ENCODE measurements at places on chromosomes 11 and 22.

DNA sequence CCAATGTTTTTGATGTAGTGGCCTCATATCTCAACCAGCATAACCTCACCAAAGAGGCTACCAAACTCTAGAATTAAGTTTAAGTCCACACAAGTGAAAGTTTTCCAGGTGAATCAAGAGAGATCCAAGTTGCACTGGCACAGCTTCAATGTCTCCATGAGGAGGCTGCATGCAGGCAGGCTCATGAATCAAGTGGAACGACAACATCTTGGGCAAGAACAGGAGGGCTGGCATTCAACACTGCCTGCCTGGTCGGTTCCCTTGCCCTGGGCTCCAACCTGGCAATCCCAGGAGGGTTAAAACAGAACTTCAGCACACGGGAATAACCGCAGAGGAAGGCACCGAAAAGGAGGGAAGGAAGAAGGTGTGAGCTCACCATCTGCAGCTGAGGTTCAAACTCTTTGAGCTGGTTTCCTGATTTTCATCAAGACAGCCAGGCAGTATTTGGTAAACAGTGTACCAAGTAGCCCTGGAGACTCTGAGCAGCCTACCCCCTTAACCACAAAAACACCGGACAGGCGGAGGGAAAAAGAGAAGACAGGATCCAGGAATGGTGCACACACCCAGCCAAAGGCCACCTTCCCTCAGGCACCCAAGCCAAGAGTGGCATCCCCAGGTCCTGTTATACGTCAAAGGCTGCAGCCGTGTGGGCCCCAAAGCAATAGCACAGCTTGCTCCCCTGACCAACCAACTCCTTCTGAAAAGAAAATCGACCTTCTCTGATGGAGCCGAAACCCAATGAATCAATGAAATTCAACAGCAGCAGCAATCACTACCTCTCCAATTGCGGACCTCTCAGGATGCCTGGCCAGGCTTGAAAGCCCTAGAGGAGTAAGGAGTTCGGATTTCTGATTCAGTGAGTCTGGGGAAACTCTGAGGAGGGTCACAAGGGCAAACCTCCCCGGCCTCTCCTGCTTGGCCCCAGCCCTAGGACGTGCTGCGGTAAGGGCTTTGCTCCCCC, 1.3 kb downstream of the PACSIN2 start:
- no peak for DNase-seq

DNA sequence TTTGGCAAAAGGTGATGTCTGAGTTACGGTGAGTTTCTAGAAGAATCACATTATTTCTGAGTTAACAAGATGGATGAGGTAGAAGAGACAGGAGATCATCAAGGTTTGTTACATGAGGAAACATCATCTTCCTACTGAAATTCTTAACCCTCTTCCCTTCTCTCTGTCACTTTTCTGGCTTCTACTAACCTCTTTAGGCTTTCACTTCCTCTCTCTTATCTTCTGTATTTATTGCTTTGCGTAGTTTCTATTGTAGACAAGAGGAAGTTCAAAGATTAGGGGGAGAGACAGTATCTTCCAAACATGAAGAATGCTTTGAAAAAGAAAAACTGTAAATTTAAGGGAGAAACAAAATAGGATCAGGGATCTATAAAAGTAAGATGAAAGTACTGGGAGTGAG, 75.4 kb downstream of the TRPC6 start:
- DNase-seq: no peak

- no peak for DNase-seq
Observed at GRCh38 chr11:35099278-35100012, 39.5 kb upstream of the CD44 start.

- DNase-seq: no peak
Observed at GRCh38 chr22:22099833-22100812, 117.5 kb upstream of the TOP3B start.

DNA sequence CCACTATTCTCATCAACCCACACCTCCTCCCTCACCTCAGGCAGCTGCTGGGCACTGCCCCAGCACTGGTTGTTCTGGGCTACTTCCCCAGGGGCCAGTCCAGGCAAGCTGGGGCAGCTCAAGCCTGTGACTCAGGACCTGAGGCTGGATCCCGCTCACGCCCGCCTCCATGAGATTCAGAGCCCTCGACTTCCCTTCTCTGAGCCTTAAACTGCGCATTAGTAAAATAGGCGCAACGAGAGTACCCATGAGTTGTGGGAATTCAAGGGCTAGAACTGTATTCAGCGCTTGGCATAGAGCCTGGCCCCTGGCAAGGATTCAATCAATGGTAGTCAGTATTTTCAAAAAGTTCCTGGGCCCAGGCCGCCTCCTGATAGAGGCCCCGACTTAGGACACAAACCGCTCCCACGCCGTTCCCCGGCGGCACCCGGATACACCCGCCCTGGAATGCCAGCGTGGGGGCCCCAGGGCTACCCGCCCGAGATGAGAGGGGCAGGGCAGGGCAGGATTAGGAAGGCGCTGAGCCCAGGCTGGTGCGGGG, 723 bp upstream of the CD82 start:
- no peak for DNase-seq

DNA sequence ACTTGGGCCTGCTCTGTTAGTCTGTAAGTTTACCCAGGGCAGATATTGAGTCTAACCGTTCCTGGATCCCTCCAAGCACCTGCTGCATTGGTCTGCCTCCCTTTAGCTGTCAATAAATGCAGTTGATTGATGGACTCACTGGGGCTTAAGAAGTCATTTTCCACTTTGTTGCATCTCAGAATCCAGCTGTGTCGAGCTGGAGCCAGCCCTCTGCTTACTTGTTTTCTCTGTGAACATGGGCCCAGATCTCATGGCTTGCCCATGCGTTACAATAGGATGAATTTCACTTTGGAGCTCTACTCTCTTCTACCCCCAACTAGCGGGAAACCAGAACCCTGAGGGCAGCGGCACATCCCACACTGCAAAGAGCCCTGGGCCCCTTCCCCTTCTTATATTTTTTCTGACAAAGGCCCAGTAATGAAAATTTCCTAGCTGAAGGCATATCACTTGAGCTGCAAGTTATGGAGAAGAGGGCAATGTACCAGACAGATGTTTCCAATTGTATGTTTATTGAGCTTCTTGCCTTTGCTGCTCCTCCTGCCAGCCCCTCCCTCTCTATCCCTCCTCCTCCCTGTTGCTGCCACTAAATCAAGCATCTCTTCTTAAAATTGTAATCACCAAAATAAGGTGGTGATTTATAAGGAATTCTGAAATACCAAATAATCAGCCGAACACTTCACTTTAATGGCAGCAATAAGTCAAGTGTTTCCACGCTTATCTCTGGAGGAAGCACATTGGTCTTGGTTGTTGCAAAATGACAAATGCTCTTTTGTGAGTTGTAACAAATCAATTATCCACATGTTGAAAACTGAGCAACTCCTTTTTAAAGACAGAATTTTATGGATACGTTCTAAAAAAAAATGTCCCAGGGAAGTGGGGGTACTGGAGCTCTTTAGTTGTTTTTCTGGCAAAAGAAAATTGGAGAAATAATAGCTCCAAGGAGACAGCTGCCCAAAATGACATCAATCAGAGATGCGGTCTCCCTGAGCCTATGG, 212.3 kb upstream of the ZBED5 start:
- DNase-seq: no peak

- no peak for DNase-seq
Observed at GRCh38 chr11:111466615-111467014, 45.6 kb downstream of the BTG4 start.

- no peak for DNase-seq
Observed at GRCh38 chr11:66498506-66498905, 11.9 kb upstream of the BBS1 start.

DNA sequence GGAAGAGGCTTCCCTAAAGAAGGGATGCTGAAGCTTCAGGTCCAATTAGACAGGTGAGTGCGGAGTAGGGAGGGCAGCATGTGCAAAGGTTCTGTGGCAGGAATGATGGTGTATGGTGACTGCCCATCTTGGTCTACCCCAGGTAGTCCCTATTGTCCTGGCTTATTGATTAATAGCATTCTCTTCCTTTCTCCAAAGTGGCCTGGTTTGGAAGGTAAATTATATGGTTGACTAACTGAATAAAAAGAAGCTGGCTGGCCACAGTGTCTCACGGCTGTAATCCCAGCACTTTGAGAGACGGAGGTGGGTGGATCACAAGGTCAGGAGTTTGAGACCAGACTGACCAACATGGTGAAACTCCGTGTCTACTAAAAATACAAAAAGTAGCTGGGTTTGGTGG, 230.5 kb downstream of the MIAT start:
- no peak for DNase-seq

DNA sequence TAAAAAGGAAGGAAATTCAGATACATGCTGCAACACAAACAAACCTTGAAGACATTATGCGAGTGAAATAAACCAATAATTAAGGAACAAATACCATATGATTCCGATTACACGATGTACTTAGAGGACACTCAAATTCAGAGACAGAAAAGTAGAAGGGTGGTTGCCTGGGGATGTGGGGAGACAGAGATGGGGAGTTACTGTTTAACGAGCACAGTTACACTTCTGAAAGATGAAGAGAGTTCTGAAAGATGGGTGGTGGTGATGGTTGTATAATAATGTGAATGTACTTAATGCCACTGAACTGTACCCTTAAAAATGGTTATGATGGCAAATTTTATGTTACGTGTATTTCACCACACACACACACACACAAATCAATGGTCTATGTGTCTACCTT, 14.7 kb downstream of the ZBTB44 start:
- DNase-seq: no peak

DNA sequence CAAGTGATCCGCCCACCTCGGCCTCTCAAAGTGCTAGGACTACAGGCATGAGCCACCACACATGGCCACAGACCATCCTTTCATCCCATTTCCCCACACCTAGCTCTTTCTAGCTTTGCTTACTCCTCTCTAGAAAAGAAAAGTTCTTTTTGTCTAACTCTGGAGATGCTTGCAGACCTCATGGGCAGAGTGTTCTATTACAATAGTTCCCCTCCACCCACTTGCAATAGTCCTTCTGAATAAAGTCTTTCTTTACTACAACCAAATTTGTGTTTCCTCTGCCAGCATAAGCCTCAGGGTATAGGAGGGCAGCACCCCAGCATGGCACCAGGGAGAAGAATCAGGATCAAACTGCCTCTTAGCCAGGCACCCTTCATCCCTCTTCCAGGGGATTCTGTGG, 18.8 kb upstream of the RTL6 start:
- DNase-seq: no peak

DNA sequence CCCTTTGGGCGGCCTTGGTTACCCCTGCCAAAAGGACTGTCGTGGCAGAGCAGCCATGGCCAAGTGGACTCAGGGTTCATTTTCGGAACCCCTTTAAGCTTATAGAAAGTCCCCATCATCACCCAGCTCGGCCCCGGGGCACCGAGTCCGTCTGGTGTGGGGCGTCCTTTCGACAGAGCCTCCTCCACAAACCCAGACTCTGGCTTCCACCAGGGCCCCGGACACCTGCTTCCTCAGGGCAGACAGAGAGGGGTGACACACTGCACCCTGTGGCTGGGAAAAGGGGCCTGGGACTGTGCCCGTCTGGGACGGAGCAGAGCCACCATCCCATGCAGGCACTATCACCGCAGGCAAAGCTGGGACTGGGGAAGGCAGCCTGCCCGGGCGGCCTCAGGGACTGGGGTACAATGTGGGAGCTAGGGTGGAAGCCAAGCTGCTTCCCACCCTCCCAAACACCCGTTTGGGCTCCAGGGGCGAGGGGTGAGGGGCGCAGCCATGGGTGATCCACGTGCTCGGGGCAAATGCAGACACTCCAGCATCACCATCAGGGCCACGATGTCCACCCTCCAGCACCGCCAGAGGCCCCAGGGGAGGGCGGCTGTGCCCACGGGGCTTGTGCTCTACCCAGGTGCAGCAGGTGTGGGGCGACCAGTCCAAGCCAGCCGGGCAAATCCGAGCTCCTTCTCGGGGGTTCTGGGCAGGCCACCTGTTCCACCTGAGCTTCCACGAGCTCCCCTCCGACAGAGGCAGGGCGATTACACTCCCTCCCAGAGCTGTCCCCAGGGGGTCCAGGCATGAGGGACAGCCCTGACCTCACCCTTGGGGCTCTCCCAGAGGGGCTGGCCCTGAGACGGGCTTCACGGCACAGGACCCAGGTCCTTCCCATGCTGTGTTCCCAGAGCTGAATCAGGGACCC, 11.7 kb upstream of the MRPL23 start:
- DNase-seq: no peak
